ENCODE measurements at places on chromosomes 2 and 18.
A peak's percentile ranks its signal among the peaks of the same experiment; 100 is the strongest.

GRCh38 chr18:11672846-11673454, 16.1 kb upstream of the GNAL start:
- DNase-seq = no peak

- no peak for DNase-seq
Observed at GRCh38 chr2:143397884-143398614, 268.8 kb downstream of the ARHGAP15 start.

GRCh38 chr2:220682616-220683015, 889.5 kb downstream of the EPHA4 start:
- no peak for DNase-seq

DNA sequence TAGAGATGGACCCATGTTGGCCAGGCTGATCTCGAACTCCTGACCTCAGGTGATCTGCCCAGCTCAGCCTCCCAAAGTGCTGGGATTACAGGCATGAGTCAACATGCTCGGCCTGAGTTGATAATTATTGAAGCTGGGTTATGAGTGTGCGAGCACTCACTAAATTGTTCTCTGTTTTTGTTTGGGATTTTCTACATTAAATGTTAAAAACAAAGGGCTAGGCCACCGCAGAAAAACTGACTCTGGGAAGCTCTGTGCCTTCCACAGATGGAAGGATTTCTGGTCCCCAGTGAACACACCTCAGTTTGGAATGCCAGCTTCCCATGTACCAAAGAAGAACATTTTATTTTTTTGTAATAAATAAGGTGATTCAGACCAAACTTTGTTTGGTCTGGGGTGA, 83.0 kb downstream of the XRCC5 start:
- DNase-seq = no peak

GRCh38 chr18:44897816-44898215, 217.1 kb downstream of the SETBP1 start:
- no peak for DNase-seq

GRCh38 chr2:202178346-202178958, 59.9 kb downstream of the SUMO1 start:
- no peak for DNase-seq

GRCh38 chr18:59553273-59553870, 143.9 kb downstream of the CCBE1 start:
- DNase-seq = no peak

DNA sequence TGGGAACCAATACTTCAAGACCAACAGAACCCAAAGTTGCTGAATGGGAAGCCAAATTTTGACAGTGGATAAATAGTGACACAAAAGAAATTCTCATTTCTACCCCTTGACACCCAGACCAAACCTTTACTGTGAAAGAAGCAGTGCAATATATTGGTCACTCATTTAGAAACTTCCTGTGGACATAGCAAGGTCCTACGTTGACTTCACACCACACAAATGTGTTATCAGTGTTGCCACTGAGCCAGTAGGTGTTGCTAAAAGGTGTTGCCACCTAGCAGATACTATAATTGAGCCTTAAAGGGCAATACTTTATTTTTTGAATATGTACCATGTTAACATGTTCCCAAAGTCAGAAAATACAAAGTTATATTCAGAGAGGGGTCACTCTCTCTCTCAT, 1008.9 kb upstream of the CDH2 start:
- DNase-seq = no peak

GRCh38 chr2:102664471-102664909, 45.1 kb downstream of the SLC9A2 start:
- peak; percentile 25 for DNase-seq

DNA sequence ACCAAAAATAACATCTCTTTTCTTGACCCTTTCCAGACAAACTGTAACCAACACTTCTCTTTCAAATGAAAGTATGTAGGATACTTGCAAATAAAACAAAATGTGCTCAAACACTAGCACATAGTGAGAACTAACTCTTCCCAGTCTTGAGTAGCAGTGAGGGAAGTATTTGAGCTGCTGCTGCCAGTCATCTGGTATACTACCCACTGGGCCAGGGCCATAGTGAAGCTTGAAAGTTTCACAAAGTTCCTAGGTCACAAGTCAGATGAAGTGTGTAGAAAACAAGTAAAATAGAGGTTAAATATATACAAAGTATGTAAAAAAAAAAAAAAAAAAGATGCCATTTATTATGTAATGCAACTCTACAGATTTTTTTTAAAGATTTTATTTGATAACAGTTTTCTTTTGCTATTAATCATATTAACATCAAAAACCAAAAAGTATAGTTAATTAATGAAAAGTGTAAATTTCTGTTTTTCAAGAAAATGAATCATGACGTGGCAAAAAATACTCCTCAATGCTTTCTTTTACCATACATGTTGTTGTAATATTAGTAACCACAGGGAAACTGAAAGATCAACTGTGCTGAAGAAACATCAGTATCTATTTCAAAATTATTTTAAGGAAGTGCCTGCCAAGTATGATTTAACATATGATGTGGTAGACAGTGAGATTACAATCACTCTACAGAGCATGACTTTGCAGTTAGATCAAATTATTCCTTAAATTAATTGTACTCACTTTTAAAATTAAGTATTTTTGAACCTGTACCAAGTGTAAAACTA, 21.6 kb upstream of the TRIB2 start:
- DNase-seq = no peak

- DNase-seq = no peak
Observed at GRCh38 chr2:130258356-130258755, 60.1 kb upstream of the TUBA3E start.

DNA sequence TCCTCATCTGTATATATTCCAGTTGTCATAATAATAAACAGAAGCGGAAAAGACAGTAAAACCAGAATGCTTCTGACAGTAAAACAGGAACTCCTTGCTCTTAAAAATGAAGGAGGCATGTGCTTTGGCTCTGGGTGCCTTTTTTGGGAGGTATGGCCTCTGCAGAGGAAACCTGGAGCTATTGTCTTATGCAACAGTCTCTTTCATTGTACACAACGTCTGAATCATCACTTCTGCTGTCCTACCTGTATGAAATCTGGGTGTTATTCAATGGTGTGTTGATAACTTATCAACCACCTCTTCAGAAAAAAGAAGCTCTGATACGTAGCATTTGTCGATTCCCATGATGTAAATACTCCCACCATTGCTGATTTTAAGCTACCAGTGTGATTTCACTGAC, 64.8 kb downstream of the CDCA7 start:
- DNase-seq = no peak

- DNase-seq = no peak
Observed at GRCh38 chr18:28723506-28723905, 546.6 kb upstream of the CDH2 start.

GRCh38 chr2:236672606-236673005, 103.0 kb downstream of the ACKR3 start:
- DNase-seq = no peak

- no peak for DNase-seq
Observed at GRCh38 chr2:219400562-219400961, 12.8 kb upstream of the DNPEP start.

DNA sequence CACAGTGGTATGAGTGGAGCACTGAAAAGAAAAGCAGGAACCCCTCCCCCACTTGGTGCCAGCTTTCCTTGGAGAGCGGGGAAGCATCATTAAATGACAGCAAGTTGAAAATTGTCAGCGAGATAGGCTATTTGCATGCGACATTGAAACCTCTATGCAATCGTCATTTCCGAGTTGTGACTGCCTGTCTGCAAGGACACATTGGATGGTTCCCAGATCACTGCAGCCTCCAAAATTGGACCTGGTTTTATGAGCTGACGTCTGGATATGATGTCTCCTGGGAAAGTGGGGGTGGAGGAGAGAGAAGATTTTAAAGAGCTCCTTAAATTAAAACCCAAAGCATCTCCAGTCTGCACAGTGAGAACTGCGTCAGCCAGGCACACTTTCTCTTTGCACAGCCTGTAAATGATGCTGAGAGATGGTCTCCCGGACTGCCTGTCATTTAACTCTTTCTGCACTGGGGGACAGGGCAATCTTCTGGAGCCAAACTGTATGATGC, 57.8 kb upstream of the KIF5C start:
- DNase-seq = no peak

- DNase-seq = no peak
Observed at GRCh38 chr18:33873112-33873511, 295.1 kb downstream of the ASXL3 start.

- no peak for DNase-seq
Observed at GRCh38 chr2:234596696-234597575, 100.1 kb upstream of the ARL4C start.

GRCh38 chr18:62788876-62789275, 73.5 kb downstream of the PHLPP1 start:
- no peak for DNase-seq

DNA sequence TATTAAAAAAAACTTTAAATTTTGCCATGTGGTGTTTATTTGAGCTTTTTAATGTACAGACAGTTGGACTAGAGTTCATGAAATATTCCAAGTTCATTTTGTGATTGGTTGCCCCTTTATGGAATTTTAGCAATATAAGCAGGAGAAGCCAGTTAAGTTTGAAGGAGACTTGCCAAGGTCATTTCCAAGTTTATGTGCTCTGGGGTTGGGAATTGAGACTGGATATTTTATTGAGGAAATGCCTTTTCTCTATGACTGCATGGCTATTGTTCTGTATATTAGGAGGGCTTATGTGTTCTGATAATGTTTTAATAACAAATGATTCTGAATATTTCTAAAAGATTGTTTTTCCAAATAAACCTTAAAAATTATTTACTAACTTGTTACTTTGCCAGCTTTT, 67.0 kb upstream of the TCF4 start:
- no peak for DNase-seq

DNA sequence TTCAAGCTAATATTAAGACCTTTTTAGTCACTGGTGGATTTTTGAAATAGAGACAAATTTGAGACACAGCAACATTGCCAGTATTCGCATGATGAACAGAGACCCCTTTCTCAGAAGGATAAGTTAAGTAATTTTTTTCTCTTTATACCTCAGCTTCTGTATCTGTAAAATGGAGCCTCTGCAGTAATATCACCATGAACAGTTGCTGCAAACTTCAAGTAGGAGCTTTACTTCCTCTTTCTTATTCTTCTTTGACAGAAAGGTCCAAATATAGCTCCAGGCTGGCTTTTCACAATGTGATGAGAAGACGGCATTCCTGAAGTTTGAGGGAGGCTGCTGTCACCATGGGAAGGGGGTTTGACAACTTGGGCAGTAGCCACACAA, 158.7 kb downstream of the TDRD15 start:
- DNase-seq = no peak

DNA sequence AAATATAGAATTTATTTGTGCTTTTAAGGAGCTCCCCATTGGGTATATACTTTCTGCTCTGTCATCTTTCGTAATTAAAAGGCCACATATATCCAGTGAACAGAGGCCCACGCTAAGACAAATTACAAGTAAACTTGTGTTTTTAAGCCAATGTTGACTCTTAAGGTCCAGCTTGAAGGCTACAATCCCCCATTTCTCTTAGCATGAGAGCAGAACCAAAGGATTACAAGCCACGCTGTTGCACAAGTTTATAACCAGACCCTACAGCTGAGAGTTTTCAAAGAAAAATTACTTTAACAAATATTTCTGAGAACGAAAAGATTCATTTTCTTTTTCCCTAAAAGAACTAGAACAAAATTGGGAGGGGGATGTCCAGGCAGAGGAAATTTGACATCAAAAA, 471.0 kb downstream of the TXNL1 start:
- DNase-seq = no peak

DNA sequence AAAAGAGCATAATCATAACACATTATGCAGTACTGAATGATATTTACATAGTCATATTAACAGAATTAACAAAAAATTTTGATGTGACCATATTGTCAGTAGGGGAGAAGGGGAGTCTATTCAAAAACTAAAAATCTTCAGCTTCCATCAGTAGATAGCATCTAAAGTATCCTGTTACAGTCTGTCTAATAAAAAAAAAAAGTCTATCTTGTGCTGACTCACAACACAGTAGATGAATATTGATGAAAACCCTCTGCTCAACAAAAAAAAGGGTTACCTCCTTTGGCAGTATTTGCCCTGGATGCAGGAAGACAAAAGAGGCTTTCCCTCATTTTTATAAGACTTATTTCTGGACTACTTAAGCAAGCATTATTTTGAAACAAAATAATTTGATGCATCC, 27.3 kb downstream of the GRB14 start:
- DNase-seq = no peak

GRCh38 chr2:208147008-208147407, 1.1 kb upstream of the CRYGB start:
- DNase-seq = no peak

- no peak for DNase-seq
Observed at GRCh38 chr2:82027921-82028615, 1723.5 kb upstream of the LRRTM1 start.

DNA sequence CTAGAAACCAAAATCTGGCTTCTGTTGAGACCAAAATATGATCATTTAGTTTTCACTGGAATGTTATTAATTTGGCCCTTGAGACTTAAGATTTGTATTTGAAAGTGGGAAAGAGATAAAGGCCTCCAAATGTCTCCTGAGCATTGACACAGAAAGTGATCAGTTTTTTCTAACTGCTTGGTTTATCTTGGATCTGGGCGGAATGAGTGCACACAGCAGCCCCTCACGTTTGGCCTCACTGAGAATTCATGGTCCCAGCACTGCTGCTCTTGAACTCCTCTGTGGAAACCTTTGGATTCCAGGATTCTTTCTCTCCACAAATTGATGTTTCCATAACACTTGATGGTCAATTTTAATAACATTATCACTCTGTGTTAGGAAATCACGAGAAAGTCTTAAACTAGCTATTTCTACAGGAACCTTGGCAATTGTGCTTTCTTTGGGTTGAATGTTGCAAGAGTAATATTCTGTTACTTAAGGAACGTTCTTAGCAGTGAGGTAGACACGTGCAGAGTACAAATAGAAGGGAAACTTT, 180.3 kb upstream of the BCL2L11 start:
- no peak for DNase-seq

DNA sequence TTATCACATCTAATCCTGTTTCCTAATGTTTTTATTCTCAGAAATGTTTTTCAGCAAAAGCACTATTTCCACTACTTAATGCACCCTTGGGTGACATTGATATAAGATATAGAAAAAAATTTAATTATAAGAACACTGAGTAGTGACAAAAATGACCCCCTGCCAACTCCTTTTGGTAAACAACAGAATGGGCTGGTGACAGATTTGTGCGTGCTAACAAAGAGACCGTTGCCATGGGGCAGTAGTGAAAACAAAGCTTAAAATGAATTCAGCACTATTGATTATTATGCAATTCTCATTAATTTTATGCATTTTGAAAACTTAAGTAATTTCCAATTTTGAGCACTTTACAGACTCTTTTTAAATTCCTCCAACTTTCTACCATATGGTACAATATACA, 33.1 kb downstream of the RDH14 start:
- no peak for DNase-seq

GRCh38 chr18:4319738-4320677, 135.1 kb downstream of the DLGAP1 start:
- DNase-seq = no peak

GRCh38 chr2:135607561-135607960, 76.3 kb downstream of the R3HDM1 start:
- no peak for DNase-seq
